ENCODE measurements at places on chromosomes 1 and 21.

DNA sequence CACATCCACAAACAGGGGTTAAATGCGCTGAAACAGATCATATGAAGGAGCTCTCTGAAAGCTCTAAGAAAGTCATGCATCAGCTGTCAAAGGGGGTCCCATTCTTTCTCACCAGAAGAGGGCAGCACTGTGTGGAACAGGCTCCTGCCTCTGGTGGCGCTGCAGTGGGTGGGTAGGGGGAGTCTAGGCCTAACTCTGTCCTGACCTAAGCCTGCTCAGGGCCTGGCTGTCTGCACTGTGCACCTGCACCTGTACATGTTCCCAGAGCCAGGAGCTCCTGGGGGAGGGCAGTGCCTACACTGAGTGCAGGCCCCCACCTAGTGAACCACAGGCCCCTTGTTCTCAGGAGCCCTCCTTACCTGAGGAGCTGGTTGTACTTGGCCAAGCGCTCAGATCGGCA is 16.0 kb downstream of the ENO1 start:
- H3K4me3 ChIP-seq = no peak overlapping the region
- no peak overlapping the region for H3K27ac ChIP-seq
- H3K27me3 ChIP-seq = no peaks in the 10 kb centered on the region

GRCh38 chr1:177567393-177567792 is 396.6 kb downstream of the BRINP2 start:
- DNase-seq = peak; percentile 14
- no peaks in the 10 kb centered on the region for H3K27me3 ChIP-seq
- no peak overlapping the region for H3K4me3 ChIP-seq
- no peak overlapping the region for H3K27ac ChIP-seq

DNA sequence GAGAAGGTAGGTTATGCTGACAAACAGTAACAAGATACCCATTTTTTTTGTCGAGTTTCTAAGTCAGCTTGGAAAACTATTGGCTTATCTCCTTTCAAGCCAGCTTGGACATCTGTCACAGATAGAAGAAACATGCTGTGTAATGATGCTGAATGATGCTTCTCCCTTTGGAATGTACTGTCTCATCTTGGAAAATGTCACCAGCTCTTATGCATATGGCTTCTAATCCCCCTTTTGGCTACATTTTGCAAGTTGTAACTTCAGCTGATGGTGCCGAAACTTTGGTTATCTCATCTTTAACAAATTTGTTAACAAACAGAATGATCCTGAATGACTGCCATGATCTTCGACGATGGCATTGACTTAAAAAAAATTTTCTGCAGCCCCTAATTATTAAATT is 68.8 kb upstream of the ST6GALNAC3 start:
- H3K36me3 ChIP-seq = no peaks in the 10 kb centered on the region
- no peak overlapping the region for H3K4me3 ChIP-seq
- no peak overlapping the region for H3K27ac ChIP-seq
- no peaks in the 10 kb centered on the region for H3K4me1 ChIP-seq

- peaks cover 5% of the 10 kb centered on the region for H3K4me1 ChIP-seq
- no peak overlapping the region for H3K27ac ChIP-seq
- no peaks in the 10 kb centered on the region for H3K27me3 ChIP-seq
- H3K36me3 ChIP-seq = no peaks in the 10 kb centered on the region
Observed at GRCh38 chr1:214952648-214953047, 129.9 kb upstream of the KCNK2 start.

DNA sequence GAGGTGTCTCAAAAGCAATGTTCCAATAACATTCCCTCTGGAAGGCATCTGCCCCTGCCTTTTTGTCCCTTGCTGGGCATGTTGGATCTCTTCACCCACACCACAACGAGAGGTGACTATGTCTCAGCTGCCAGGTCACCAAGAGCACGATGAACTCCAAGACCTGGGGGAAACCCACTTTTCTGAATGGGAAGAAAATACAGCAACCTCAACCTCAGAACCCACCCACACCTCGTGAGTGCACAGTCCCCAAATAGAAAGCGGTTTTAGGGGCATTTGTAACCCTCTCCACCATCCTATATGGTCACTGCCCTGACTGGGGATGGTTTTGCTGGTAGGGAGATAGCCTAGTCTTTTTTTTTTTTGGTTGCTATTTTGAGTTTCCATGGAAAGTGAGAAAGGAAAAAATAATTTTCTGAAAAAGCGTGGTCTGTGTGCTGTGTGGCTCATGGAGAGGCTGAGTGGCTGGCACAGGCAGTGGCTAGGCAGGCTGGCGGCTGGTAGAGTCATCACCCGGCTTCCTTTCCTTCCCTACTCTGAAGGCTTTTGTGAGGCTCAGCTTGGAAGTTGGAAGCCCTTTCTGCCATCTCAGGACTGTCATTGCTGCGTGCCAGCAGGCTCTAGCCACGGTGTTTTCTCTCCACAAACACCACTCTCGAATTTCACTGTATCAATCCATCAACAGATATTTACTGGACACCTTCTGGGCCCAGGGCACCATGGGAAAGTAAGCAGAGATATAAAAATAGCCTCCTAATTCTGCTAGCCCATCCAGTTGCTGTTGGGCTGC is 15.8 kb downstream of the TSPAN2 start:
- H3K4me1 ChIP-seq = no peaks in the 10 kb centered on the region
- H3K27ac ChIP-seq = no peak overlapping the region
- no peak overlapping the region for H3K4me3 ChIP-seq
- H3K36me3 ChIP-seq = no peaks in the 10 kb centered on the region

All from fibroblast of lung (primary cell).